NCI-H1092 treated with DMSO at 0.1 percent for 48 hours (cell line): ENCODE measurements at places on chromosomes 5 and 9.

GRCh38 chr9:12880406-12881015, 105.7 kb downstream of the LURAP1L start:
- no peak for DNase-seq

DNA sequence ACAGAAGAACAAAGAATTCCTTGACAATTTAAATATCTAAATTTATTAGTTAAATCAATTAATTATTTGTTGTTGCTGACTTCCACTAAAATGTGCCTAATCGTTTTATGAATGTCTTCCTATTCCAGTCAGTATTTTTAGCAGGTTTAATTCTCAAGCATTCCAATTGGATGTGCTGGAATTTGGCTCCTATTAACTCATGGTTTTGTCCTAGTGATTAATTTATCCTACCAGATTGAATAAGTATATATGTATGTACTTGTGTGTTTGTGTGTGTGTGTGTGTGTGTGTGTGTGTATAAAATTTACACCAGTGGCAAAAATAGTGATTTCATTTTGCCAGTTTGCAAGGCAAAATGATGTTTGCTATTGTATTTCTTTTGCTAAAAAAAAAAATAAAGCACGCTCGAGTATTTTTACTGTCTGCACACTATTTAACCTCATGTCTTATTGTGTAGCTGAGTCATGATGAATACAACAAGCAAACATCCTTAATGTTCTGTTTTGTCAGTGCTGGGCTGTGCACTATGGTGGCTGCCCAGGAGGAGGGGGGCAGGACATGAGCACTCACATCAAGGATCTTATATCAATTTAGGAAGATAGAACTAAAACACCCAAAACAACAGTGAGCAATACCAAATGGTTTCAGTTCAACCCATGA, 375.5 kb downstream of the PDE4D start:
- DNase-seq: no peak

- no peak for DNase-seq
These were observed 31.7 kb upstream of the MEIKIN start for GRCh38 chr5:131977212-131977604.

DNA sequence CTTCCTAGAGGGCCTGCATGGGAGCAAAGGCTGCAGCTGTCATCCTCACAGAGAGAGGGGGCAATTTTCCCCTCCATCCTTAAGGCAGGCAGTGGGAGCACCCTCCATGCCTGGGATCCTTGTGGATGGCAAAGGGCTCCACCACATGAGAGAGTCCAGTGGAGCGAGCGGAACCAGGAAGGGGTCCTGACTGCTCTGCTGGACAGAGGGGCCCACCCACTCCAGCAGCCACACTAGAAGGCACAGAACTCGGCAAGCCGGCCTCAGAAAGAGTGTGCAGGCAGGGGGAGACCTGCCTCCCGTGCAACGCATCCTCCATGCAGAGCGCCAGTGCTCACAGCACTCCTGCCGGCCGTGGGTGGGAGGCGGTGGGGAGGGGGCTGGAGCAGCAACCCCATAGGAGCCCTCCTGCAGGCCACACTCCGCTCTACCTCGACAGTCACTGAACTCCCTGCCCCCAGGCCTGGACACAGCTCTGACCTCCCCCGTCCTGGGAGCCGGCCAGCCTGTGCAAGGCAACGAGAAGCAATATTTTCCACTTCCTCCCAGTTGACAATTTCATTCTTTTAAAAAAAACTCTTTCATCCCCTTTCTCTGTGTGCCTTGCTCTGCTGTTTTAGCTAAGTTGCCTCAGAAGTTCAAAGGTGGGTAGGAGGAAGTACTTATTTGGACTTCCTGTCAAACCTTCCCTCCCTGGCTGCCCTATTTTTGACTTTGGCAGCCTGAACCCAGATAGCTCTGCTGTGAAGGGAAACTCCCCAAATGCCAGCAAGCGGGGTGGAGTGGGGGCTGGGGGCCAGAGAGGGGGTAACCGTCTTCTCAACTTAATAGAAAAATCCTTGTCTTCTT, 5.3 kb upstream of the LCP2 start:
- DNase-seq: no peak

DNA sequence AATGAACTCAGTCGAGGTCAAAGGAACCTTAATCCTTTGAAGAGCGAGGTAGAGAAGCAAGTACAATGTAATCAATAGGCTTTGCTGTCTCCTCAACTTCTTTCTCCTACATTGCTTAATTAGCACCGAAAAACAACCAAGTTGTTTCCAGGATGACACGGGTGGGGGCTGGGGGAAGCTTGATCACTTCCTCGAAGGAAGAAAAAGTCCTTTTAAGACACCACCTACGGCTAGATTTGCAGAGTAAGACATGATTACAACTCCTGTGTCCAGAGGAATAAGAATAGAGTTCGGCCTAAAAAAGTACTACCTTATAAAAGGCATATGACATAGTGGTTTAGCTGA, 811 bp upstream of the ARRDC3 start:
- DNase-seq: peak; percentile 52

- no peak for DNase-seq
These were observed 34.8 kb upstream of the DENND1A start for GRCh38 chr9:123964761-123965160.
